ENCODE measurements at places on chromosomes 5 and 9.

DNA sequence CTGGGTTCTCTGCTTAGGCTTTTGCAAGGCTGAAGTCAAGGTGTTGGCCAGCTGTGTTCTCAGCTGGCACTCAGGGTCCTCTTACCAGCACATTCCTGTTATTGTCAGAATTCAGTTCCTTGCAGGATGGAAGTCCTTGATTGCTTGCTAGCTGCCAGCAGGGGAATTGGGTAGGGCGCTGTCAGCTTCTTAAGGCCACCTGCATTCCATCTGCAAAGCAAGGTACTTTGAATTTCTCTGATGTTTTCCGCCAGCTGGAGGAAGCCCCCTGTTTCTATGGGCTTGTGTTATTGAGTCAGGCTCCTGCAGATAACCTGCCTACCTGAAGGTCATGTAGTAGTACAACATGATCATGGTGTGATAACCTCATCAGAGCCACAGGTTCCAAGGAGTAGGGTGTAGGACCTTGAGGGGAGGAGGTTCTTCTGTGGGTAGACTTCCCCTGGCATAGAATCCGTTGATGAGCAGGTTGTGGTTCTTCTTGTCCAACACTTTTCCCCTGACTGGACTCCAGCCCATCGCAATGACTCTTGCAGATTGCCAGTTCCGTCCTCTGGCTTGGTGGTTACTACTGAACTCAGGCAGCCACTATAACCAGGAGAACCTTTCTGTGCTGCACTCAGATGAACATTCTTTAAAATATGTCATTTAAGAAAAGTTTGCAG, 6.8 kb downstream of the TENT4A start:
- no peak for DNase-seq

DNA sequence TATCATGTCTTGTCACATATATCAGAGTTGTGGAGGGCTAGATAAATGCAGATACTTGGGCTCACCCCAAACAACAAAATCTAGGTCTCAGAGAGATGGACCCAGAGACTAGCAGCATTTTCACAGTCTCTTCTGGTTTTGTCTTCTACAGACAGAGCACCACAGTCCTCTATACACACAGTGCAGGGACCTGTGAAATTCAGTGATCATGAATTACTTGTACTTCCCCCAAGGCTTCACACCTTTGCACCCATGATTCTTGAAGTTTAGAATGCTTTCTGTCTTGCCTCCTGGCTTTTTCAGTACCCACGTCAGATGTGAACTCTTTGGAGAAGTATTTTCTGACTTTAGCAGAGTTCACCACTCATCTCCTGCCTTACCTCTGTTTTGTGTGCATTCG, 371.5 kb upstream of the PRR16 start:
- DNase-seq, result no peak

GRCh38 chr5:180180846-180181245, 28.2 kb downstream of the RASGEF1C start:
- no peak for DNase-seq

- DNase-seq, result no peak
These were observed 506.9 kb downstream of the LRRC70 start for GRCh38 chr5:63085561-63085960.

DNA sequence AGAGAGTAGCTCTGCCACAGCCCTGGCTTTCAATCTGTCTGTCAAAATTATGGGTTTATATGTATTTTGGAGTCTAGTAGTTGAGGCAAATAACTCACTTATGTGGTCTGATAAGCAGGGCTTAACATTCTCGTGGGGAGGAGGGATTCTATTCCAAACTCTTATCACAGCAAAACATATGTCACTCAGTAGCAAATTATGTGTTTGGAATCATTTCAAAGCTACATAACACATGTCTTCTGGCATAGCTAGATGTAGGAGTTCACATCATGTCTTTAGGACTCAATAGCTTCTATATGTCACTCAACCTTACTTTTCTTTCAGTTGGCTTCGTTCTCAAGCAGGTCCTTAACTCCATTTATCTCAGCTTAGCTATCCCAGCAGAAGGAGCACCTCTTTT, 144.5 kb upstream of the SEMA6A start:
- DNase-seq, result no peak

Data from T-helper 22 cell (primary cell).